Urothelium cell line (cell line): ENCODE measurements at places on chromosomes 3 and 15.
A peak's percentile ranks its signal among the peaks of the same experiment; 100 is the strongest.

- DNase-seq: peak; percentile 21
Measured at GRCh38 chr3:43620831-43621655, 768 bp downstream of the ANO10 start.

DNA sequence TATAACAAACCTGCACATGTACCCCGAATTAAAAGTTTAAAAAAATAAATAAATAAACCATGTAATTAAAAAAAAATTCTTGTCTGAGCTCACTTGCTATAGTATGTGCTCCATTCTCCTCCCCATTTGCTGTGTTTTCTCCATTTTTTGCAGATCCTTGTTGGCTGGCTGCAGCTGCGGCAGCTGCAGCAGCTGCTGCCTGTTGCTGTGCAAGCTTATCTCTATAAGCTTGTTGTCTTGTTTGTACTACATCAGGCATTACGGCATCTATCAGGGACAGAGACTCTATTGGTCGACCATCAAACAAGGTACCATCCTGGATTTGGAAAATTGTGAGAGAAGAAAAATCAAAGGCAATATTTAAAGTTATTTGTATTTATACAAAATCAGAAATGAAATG lies 145.9 kb downstream of the TBL1XR1 start:
- no peak for DNase-seq

DNA sequence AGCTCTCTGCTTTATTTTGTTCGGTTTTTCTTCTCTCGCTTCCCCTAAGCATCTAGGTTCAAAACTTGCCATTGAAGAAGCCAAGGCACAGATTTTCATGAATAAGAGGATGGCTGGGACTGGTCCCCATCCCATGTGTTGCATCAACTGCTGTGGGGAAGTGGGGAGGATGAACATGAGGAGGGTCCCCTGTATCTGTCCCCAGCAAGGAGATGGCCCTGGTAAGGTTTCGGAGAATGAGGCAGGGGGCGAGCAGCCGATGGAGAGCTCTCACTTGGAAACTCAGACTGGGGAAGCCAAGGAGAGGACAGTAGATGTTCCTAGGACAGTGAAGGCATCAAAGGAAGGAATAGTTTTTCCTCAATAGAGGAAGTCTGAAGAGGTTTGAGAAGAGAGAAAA lies 142.0 kb upstream of the ATP2B2 start:
- DNase-seq: no peak

DNA sequence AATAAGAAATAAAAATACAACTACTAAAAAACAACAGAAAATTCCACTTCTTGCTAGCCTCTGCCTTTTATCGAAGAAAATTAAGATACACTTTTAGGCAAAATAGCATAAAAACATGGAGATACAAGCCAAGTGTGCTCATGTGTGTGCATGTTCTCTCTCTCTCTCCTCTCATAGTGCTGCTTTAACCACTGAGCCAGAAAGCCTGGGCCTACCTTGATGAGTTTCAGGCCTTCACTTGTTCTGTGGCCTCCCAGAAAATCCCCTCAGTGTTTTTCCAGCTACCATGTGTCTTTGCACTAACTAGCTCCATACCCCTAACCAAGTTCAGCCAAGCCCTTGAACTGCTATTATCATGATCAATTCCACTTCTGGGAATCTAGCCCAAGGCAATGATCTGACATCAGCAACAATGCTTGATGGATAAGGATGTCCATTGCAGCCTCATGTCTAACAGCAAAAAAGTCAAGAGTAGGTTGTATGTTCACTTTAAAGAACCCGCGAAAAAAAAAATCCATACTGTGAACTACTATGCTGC lies 18.1 kb downstream of the CYP11A1 start:
- no peak for DNase-seq

DNA sequence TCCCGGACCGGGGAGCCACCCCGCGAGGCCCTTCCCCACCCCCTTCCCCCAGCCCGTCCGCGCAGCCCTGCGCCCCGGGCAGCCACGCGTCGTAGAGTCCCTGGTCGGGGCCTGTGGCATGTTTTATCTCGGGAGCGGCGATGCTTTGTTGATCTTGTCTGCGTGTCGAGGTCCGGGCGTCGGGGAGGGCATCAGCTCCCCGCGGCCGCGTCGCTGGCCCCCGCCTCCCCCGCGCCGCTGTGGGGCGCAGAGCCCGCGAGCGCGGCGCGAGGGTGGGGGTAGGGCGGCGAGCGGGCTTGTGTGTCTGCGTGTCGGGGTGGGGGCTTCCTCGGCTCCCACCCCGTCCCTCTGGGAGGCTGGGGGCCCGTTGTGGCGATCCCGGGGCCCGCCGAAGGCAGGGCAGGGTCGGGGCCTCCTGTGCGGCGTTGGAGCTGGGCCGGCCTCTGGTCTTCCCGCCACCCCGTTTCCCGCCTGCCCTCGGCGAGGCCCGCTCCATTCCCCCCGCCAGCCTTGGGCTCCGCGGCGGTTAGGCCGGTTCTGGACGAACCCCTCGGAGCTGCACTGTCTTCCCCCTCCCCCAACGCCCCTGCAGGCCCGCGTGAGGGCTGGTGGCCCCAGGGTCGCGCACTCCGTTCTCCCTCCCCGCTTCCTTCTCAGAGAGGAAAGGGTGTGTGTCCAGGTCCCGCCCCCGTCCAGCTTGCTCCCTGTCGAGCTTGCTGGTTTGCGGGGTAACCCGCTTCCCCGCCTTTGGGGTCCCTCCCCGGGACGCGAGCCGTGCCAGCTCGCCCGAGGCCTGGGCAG lies 695 bp downstream of the GMPS start:
- peak; percentile 26 for DNase-seq

GRCh38 chr15:77430213-77430612 lies 9.5 kb downstream of the HMG20A start:
- DNase-seq: no peak

GRCh38 chr3:12557473-12558100 lies 700 bp downstream of the MKRN2 start:
- no peak for DNase-seq

DNA sequence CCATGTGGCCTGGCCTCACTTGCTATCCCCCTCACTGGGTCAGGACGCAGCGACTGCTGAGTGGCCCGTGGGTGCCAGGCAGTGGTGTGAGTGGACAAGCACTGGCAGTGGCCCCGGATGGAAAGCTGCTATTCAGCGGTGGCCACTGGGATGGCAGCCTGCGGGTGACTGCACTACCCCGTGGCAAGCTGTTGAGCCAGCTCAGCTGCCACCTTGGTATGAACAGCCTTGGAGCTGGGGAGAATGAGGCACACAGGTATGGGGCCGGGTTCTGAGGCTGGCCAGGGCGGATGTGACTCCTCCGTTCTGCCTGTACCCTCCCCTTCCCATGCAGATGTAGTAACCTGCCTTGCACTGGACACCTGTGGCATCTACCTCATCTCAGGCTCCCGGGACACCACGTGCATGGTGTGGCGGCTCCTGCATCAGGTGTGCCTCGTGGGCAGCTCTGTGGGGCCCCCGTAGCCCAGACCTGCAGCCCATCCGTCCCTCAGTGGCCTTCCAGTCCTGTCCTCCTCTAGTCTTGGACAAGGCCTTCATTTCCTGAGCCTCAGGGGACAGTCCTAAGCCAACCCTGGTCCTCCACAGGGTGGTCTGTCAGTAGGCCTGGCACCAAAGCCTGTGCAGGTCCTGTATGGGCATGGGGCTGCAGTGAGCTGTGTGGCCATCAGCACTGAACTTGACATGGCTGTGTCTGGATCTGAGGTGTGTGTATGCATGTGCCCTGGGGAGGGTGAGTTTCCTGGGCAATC lies 28.2 kb downstream of the NBEAL2 start:
- DNase-seq: no peak

DNA sequence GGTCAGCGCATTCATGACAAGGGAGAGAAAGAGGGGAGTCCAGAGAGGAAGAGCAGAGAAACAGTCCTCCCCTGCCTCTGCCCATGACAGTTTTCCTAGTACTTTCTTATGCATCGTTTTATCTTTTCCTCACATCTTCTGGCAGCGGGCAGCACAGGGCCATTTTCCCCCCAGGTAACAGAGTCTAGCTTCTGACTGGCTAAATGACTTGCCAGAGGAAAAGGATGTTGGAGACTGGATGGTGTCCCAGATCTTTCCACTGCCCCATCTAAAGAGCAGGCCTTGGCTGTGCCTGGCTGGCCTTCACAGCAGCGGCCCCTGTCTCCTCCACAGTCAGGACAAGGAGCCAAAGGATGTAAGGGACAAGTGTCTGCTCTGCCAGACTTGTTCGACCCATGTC lies 59.3 kb downstream of the CTDSPL start:
- no peak for DNase-seq
